ENCODE measurements at places on chromosomes 11 and 22. TPM values are rescaled to one million over a fixed set of nuclear protein-coding genes. Genes with fewer than 3 reads are reported as not detected.

DNA sequence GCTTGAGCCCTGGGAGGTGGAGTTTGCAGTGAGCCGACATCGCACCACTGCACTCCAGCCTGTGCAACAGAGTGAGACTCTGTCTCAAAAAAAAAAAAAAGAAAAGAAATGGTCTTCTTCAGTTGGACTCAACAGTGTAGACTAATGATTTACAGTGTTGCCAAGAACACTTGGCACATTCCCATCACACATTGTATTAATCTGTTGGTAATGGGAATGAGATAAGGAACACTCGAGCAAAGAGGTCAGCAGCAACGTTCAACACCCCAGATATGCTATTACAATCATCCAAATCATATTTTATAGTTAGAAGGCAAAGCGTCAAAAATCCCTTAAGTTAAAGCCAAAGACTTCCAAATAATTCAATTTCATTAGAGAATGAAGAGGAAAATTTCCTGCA, 14.5 kb downstream of the CDON start:
- no peak for DNase-seq

- DNase-seq = no peak
Observed at GRCh38 chr22:36417281-36417686, 29.5 kb upstream of the MYH9 start.

- no peak for DNase-seq
Observed at GRCh38 chr11:2482745-2483144, 37.9 kb downstream of the KCNQ1 start.

DNA sequence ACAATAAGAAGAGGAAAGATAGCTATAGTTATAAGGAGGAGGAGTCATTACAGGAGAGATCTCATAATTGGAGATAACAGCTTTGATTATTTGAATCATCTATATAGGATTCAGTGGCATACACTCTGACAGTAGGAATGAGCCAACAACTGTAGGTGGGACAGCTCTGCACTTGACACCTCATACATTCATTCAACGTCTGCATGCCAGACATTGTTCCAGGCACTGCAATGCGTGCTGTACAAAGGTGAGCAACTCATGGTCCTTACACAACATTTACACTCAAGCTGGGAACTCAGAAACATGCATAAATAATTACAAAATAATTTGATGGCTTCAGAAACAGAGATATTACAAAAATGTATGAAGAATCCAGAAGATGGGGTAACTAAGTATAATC, 154.3 kb downstream of the MSANTD4 start:
- no peak for DNase-seq

Gene XKR3
- polyA plus RNA-seq = not detected

GRCh38 chr22:21042978-21043859, 2.5 kb upstream of the LRRC74B start:
- DNase-seq = no peak

Gene UPK3A
- polyA plus RNA-seq = not detected

Gene NFAM1
- not detected for polyA plus RNA-seq

- no peak for DNase-seq
Observed at GRCh38 chr11:17008099-17008498, 6.1 kb downstream of the PLEKHA7 start.

Gene GRK3
- polyA plus RNA-seq = 0.72 TPM

DNA sequence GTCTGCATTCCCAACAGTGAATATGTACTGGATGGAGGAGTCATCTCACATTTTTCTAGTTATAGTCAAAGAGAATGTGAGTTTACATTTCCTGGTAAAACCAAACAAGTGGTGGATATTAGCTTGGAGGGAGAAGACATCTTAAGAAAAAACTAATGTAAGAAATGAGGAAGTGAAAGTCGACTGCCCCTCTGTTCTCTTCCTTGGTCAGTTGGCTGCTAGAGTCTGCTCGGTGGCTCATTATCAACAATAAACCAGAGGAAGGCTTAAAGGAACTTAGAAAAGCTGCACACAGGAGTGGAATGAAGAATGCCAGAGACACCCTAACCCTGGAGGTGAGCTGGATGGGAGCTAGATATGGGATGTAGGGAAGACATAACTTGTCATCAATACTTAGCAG, 5.8 kb downstream of the SLC22A9 start:
- no peak for DNase-seq

DNA sequence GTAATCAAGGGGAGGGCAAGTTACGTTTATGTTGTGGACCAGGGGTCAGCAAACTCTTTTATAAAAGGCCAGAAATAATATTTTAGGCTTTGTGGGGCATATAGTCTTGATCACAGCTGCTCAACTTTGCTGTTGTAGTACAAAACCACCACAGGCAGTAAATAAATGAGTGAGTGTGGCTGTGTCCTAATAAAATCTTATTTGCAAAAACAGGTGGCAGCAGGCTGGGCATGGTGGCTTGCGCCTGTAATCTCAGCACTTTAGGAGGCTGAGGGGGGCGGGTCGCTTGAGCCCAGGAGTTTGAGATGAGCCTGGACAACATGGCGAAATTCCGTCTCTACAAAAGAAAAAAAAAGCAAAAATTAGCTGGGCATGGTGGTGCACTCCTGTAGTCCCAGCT, 57.9 kb upstream of the NUP160 start:
- DNase-seq = no peak

- DNase-seq = no peak
Observed at GRCh38 chr22:38016182-38017151, 32.1 kb upstream of the SOX10 start.

DNA sequence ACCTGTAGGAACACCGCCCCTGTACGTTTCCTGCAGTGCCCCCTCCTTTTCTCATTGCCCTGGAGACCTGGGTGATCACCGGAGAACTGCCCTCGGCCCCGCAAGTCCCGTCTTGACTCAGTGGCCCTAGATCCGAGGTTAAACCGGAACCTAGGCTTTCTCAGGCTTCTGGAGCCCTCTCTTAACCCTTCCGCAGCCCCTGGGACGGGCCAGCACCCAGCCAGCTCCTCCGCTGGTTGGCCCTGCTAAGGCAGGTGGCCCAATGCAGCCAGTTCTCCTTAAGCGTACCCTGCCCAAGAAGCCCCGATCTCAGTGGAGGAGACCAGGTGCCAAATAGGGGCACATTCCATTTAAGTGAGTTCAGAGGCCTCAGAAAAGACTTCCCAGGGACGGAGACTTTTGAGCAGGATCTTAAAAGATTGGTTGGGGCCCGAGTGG, 776 bp downstream of the NLRX1 start:
- no peak for DNase-seq

DNA sequence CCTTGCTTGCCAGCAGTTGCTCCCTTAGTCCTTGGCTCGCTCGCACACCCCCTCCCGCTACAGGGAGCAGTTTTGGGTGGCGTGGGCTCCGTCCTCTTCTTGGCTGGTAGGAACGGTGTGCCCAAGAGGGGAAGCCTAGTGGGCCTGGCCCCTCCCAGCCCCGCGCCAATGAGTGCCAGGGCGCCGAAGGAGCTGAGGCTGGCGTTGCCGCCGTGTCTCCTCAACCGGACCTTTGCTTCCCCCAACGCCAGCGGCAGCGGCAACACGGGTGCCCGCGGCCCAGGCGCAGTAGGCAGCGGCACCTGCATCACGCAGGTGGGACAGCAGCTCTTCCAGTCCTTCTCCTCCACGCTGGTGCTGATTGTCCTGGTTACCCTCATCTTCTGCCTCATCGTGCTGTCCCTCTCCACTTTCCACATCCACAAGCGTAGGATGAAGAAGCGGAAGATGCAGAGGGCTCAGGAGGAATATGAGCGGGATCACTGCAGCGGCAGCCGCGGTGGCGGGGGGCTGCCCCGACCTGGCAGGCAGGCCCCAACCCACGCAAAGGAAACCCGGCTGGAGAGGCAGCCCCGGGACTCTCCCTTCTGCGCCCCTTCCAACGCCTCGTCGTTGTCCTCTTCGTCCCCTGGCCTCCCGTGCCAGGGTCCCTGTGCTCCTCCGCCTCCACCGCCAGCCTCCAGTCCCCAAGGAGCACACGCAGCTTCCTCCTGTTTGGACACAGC, 1.6 kb downstream of the C11orf87 start:
- DNase-seq = no peak

Gene ART1
- polyA plus RNA-seq = not detected

DNA sequence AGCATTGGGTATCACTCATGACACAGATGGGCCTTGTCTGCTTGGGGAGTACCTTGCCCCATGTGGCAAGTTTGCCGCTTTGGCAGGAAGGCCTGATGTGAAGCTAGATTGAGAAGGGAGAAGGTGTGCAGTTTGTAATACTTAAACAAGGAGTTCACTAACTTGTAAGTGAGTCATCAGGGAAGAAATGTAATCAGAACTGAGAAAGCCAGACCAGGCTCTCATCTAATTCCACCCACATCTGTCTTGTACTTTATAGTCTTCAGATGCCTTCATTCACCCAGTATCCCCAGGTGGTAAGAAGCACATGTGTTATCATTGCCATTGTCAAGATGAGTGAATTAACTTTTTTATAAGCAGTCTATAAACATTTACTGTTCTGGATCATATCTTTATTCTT, 116.0 kb upstream of the DDI1 start:
- no peak for DNase-seq

- no peak for DNase-seq
Observed at GRCh38 chr11:74474316-74474715, 7.0 kb upstream of the KCNE3 start.

DNA sequence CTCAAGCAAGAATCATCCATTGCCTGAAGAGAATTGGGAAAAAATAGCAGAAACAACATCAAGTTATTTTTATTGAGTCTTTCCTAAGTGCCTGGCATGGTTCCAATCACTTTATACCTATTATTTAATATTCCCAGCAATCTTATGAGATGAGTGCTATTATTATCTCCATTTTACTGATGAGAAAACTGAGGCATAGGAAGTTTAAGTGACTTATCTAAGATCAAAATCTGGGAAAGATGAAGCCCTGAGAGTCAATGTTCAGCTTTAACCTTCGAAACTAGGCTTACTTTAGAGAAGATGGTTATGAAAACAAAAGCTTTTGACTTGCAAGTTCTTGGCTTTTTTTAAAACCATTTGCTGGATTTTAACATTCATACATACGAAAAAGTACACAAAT, 141.6 kb downstream of the APIP start:
- no peak for DNase-seq

DNA sequence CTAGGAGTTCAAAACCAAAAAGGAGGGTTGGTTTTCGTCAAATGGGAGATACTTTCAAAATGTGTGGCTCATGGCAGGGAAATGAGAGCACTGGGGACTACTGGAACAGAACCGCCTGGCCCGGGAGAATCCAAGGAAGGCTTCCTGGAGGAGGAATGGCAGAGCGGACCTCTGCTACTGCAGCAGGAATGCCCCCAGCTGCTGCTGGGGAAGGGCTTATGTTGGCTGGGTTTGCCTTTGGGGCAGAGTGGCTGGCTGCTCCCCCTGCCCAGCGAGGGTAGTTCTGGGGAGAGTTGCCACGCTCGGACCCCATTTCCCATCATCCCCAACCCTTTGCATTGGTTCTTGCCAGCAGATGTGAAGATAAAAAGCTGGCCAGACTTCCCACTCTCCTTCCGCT, 10.6 kb upstream of the APOBEC3A start:
- no peak for DNase-seq

- DNase-seq = no peak
Observed at GRCh38 chr11:121669422-121669821, 216.7 kb upstream of the SORL1-AS1 start.

GRCh38 chr11:3202305-3202704, 16.3 kb downstream of the MRGPRG start:
- DNase-seq = no peak

Gene SLC25A17
- polyA plus RNA-seq = 26.0 TPM

- DNase-seq = no peak
Observed at GRCh38 chr11:74085542-74085892, 76.6 kb upstream of the UCP3 start.

GRCh38 chr22:36546092-36546804, 17.3 kb upstream of the EIF3D start:
- DNase-seq = no peak

DNA sequence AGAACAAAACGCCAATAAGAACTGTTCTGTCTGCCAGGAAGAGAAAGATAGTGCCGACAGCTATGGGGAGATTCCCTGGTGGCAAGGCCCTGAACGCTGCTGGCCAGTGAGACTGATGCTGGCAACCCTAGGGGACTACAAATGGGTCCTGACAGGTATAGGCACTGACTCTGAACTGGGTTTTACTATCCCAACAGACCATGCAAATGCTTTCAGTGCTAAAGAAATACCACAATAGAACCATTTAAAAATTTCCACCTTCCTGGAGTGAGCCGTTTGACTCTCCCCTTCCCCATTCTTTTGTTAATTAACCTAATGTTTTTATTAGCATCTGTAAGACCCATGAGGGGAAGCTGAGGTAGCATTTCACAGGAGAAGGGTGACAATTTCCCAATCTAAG, 25.7 kb downstream of the USP28 start:
- no peak for DNase-seq

DNA sequence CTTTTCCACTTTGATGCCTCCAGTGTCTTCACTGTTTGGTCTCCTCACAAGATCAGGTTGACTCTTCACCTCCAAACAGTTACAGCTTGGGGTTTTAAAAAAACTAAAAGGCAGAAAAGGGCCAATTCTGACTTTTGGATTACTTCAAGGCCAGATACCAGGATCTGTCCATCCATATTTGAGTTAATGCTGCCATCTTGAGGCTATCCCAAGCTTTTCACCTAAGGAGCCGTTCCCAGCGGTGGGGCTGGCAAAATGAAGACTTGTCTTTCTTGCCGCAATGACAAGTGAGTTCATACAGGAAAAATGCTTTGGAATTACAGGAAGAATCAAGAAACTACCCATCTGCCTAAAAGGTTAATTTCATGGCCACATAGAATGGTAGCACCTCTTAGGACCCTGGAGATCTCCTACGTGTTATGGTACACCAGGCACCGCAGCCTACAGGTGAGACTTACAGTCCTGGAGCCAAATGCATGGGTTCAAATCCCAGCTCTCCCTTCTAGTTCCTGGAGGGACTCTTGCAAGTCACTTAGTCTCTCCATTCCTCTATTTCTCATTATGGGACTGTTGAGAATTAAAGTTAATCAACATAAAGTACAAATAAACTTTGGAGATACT, 6.0 kb upstream of the OR5B21 start:
- DNase-seq = peak; percentile 14

DNA sequence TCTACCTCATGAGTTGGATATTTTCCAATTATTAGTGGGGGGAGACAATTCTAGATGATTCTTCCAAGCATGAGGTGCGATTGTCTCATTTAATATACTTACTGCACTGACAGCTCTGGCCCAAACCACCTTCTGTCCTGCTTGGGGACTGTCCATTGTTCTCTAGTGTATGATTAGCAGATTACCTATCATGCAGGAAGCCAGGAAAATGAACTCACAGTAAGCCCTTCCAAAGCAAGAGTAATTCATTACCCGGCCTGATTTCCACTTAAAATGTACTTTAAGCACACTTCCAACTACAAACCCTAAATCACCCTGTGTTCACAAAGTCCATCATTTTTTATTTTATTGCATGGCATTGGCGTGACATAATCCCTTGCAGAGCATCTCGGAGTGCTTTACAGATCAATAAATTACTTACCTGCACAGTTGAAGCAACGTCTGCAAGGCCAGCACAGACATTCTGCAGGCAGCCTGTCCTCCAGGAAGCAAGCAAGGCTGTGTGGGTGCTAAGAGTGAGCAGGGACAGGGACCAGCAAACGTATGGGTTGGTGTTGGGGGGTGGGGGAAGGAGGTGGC, 838.2 kb downstream of the NTM start:
- no peak for DNase-seq

Gene RPS6KA4
- 33.8 TPM for polyA plus RNA-seq

Gene HEPHL1
- not detected for polyA plus RNA-seq

Gene CD3E
- polyA plus RNA-seq = not detected

- DNase-seq = no peak
Observed at GRCh38 chr11:104163100-104164027, 583 bp downstream of the PDGFD start.

Gene SMC1B
- not detected for polyA plus RNA-seq
